ENCODE measurements at places on chromosomes 2 and 18. TPM values are rescaled to one million over a fixed set of nuclear protein-coding genes. Genes with fewer than 3 reads are reported as not detected.

DNA sequence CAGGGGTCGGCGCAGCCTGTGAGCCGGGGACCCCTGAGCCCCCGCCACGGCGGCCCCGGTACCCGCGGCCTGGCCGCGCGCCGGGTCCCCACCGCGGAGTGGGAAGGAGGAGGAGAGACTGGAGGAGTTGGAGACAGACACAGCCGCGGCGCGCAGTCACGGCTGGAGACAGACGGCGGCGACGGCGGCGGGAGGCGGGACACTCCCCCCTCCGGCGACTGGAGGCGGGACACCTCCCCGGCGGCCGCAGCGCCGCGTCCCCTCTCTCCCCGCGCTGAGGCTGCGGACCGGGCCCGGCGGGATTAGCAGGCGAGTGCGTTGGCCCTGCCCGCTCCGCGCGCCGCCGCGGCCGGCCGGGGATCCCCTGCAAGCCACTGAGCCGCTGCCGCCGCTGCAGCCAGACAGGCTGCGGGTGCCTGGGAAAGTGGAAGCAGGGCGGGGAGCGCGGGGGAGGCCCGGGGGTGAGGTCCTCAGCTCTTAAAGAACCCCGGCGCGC, 1.0 kb upstream of the LDLRAD4 start:
- peak overlapping the region; percentile 83 for H3K27ac ChIP-seq
- no peaks in the 10 kb centered on the region for H3K27me3 ChIP-seq
- H3K4me3 ChIP-seq: peak overlapping the region; percentile 92
- peaks cover 30% of the 10 kb centered on the region for H3K4me1 ChIP-seq

DNA sequence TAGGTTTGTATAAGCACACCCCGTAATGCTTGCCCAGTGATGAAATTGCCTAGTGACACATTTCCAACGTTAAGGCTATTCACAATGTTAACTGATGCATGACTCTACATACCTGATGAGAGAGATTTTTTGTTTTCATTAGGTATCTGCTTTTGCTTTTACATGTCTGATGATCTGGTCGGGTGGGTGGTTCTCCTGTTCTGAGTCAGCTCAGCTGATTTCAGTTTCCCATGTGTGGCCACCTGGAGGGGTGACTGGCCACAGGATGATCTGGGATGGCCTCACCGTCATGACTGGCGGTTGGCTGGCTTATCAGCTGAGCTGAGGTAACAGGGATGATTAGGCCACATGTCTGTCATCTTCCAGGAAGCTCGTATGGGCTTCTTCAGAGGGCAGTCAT, 33.8 kb upstream of the ACYP2 start:
- no peak overlapping the region for H3K27ac ChIP-seq
- H3K4me3 ChIP-seq: no peak overlapping the region
- H3K27me3 ChIP-seq: no peaks in the 10 kb centered on the region
- no peak for DNase-seq
- no peaks in the 10 kb centered on the region for H3K36me3 ChIP-seq
- H3K4me1 ChIP-seq: no peaks in the 10 kb centered on the region

GRCh38 chr18:36580266-36580665, 248.5 kb downstream of the TPGS2 start:
- no peak overlapping the region for H3K4me3 ChIP-seq
- no peaks in the 10 kb centered on the region for H3K27me3 ChIP-seq
- DNase-seq: no peak
- peak overlapping the region; percentile 76 for H3K27ac ChIP-seq
- H3K4me1 ChIP-seq: peaks cover 37% of the 10 kb centered on the region

DNA sequence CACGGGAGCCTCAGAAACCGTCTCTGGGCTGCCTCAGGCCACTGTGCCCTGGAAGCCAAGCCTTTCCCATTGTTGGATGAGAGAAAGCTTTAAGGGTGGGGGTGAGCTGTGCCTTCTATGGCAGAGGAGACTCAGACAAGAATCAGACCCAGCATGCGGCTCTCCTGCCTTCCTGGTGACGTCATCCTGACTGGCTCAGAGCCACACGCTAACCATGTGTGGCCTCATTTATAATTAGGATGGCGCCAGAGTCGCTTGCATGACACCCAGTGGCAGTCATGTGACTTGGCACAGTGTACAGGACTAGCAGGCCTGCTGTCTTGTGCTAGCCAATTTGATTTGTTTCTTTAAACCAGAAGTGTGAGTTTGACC, 99.1 kb downstream of the SH3BP4 start:
- DNase-seq: peak; percentile 86
- no peaks in the 10 kb centered on the region for H3K27me3 ChIP-seq
- H3K4me1 ChIP-seq: peaks cover 10% of the 10 kb centered on the region
- no peaks in the 10 kb centered on the region for H3K36me3 ChIP-seq

DNA sequence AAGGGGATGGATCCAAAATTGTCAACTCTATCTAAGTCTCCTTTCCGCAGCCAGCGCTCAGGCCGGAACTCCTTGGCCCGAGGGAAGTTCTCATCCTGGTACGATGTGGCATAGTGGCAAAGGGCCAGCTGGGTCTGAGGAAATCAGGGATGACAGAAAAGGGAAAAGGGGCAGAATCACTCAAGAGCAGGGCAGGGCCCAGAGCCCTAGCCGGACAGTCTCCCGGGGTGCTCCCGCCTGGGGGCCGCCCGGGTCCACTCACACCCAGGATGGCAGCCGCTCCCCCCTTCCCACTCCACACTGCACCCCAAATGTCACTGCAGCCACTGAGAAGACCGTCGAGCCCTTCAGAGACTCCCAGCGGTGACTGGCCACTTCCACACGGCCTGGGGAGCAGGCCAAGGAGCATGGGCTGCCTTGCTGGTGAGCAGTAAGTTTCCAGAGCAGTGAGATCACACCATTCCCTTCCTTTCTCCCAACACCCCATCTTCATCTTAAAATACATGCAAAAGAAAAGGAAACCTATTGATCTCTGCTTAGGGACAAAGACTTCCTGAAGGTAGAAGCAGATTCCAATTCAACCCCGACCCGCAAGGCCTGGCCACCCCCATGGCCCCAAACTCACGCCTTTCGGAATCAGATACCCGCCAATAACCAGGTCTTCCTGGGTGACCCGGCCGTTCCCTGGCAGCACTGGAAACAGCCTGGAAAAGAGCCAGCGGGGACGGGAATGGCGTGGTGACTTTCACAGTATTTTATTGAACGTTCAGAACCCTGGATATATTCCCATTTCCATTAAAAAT, 26.7 kb downstream of the CYP27C1 start:
- H3K36me3 ChIP-seq: no peaks in the 10 kb centered on the region
- DNase-seq: no peak
- H3K27me3 ChIP-seq: no peaks in the 10 kb centered on the region
- H3K4me3 ChIP-seq: peak overlapping the region; percentile 51

- no peaks in the 10 kb centered on the region for H3K4me1 ChIP-seq
- no peak overlapping the region for H3K4me3 ChIP-seq
- H3K27me3 ChIP-seq: no peaks in the 10 kb centered on the region
- no peak for DNase-seq
- H3K36me3 ChIP-seq: peaks cover 19% of the 10 kb centered on the region
Measured at GRCh38 chr2:206774871-206775270, 9.5 kb downstream of the FASTKD2 start.

GRCh38 chr2:216533609-216534008, 35.0 kb downstream of the RPL37A start:
- H3K4me1 ChIP-seq: peaks cover 30% of the 10 kb centered on the region
- H3K4me3 ChIP-seq: no peak overlapping the region
- H3K36me3 ChIP-seq: no peaks in the 10 kb centered on the region
- DNase-seq: no peak

The MTCL1 gene
- total RNA-seq: 23.3 TPM

The TSPYL6 gene
- not detected for total RNA-seq

The PLCD4 gene
- 1.6 TPM for total RNA-seq

The CXCR1 gene
- 0.41 TPM for total RNA-seq

Measured in thoracic aorta (tissue), 2 donors.